ENCODE measurements at places on chromosomes 5 and 9.

DNA sequence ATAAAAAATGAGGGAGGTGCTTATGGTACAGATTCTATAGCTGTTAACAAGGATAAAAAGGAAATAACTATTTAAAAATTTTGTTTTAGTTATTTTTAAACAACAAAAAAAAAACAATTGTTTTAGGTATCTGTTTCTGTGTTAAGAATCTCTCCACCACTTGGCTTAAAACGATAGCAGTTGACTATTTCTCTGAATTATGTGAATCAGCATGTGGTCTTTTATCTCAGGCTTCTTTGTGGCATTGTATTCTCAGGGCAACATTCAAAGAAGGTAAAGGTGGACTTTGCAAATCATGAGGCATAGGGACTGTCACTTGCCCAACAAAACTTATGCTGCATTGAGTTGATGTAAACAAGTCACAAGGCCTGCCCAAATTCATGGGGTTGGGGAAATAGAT, 55.2 kb downstream of the ERBIN start:
- DNase-seq, result no peak

- peak; percentile 91 for DNase-seq
These were observed 390.3 kb downstream of the PDE4D start for GRCh38 chr5:59503220-59503619.

- DNase-seq, result no peak
These were observed 20.0 kb downstream of the OGN start for GRCh38 chr9:92384375-92384774.

DNA sequence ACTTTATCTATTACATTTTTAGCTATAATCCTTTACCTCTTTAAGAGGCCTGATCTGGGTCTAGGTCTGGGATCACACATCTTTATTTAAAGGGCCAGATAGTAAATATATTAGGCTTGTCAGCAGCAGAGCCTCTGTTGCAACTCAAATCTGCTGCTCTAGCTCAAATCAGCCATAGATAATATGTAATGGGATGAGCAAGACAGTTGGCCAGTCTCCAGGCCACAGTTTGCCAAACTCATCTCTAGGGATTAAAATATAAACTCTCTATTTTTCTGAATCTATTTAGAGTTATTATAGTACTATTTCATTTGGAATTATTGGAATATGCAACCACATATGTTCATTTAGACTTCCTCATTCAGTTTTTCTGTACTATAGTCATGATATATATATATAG, 115.9 kb upstream of the MINAR2 start:
- no peak for DNase-seq

DNA sequence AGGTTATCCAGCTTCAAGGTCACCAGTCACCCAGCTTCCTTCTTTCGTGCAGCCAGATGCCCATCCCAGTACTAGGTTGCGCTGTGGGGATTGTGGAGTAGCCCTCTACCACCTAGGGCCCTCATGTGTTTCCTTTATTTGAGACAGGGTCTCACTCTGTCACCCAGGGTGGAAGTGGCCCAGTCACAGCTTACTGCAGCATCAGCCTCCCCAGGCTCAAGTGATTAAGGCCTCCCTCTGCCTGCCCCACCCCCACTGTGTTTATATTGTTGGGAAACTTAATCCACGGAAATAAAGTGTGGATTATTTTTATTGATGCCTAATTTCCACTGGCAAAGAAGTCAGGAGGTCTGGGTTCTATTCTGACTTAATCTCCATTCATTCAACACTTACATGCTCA, 4.3 kb downstream of the IL17B start:
- no peak for DNase-seq

GRCh38 chr5:69516769-69517168, 24.2 kb downstream of the OCLN start:
- no peak for DNase-seq

All from NCI-H146 (cell line).